Naive thymus-derived CD8-positive, alpha-beta T cell (primary cell): ENCODE measurements at places on chromosomes 16 and 17. TPM values are rescaled to one million over a fixed set of nuclear protein-coding genes. Genes with fewer than 3 reads are reported as not detected.

DNA sequence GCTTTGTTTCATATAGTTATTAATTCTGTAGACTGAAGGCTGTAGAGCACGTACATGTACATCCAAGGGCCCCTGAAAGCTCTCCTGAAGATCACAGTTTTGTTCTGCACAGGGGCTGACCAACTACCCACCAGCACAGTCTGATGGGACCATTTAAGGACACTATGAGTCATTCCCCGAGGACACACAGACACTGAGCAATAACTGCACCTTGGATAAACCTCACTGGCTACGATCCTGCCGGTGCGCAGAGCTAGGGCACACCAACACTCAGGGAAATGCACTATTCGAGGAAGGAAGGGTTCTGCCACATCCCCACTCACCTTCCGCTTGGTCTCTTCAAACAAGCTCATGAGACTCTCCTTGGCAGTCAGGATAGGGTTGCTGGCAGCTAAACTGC lies 20.3 kb downstream of the SMG6 start:
- peaks cover 31% of the 10 kb centered on the region for H3K4me1 ChIP-seq
- DNase-seq: no peak
- peaks cover 27% of the 10 kb centered on the region for H3K36me3 ChIP-seq

GRCh38 chr16:35714665-35715064 lies 2255.3 kb downstream of the TP53TG3F start:
- H3K4me1 ChIP-seq: no peaks in the 10 kb centered on the region
- H3K4me3 ChIP-seq: no peak overlapping the region
- DNase-seq: no peak
- H3K36me3 ChIP-seq: no peaks in the 10 kb centered on the region

DNA sequence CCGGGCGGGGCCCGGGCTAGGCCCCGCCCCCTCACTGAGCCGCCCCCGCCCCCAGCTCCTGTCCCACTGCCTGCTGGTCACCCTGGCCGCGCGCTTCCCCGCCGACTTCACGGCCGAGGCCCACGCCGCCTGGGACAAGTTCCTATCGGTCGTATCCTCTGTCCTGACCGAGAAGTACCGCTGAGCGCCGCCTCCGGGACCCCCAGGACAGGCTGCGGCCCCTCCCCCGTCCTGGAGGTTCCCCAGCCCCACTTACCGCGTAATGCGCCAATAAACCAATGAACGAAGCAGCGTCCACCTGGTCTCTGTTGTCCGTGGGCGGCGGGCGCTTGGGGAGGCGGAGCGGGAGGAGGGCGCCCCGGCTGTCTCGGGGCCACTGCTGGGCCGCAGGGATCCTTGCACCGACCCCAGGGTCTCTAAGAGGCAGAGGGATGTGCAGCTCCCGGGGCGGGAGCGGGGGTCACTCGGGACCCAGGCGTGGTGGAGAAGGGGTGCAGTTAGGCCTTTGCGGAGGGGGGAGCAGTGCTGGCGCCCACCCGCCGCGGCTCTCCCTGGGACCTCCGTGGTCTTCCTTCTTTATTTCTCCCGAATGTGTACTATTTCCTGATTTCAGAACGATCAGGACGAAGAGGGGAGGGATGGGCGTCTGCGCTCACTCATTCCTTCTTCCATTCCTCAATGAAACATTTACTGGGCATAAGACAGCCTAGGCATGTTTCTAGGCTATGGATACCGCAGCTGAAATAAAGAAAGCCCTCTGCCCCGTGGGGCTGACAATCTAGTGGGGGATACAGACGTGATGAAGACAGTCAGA lies 2.0 kb downstream of the HBZ start:
- peaks cover 6% of the 10 kb centered on the region for H3K4me1 ChIP-seq
- no peak for DNase-seq
- H3K27ac ChIP-seq: peak overlapping the region; percentile 72
- peaks cover 35% of the 10 kb centered on the region for H3K27me3 ChIP-seq
- H3K36me3 ChIP-seq: no peaks in the 10 kb centered on the region

DNA sequence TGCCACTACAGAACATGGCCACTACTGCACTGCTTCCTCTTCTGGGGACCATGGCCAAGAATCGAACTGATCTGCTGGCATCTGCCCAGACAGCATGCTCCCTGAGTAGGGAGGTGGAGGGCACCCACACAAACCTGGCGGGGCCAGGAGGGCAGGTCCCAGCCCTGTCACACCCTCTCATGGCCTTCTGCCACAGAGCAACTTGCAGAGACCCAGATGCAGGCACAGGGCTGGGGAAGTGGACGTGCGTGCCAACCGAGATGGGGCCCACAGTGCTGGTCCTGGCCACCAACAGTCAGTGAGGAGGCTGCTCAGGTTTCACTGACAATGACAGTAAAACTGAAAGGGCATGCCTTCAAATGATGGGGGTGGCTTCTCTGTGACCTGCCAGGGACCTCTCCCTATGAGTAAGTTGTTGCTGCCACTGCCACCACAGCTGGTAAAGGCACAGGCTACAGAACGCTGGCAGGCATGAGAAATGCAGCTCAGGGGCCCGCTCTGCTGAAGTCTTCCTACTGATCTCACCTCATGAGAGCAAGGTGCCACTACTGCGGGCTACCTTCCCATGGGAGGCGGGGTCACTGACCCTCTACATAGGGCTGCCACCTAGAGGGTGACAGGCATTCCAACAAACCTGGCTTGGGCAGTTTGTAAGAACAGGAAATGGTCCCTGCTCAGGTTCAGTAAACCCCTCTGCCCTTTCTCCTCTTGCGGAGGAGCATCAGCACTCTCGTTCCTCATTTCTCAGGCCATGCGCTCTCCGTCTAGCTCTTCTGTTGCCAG lies 15.5 kb downstream of the HIC1 start:
- no peaks in the 10 kb centered on the region for H3K27me3 ChIP-seq
- H3K27ac ChIP-seq: no peak overlapping the region
- H3K36me3 ChIP-seq: peaks cover 82% of the 10 kb centered on the region
- no peak for DNase-seq
- no peak overlapping the region for H3K4me3 ChIP-seq

DNA sequence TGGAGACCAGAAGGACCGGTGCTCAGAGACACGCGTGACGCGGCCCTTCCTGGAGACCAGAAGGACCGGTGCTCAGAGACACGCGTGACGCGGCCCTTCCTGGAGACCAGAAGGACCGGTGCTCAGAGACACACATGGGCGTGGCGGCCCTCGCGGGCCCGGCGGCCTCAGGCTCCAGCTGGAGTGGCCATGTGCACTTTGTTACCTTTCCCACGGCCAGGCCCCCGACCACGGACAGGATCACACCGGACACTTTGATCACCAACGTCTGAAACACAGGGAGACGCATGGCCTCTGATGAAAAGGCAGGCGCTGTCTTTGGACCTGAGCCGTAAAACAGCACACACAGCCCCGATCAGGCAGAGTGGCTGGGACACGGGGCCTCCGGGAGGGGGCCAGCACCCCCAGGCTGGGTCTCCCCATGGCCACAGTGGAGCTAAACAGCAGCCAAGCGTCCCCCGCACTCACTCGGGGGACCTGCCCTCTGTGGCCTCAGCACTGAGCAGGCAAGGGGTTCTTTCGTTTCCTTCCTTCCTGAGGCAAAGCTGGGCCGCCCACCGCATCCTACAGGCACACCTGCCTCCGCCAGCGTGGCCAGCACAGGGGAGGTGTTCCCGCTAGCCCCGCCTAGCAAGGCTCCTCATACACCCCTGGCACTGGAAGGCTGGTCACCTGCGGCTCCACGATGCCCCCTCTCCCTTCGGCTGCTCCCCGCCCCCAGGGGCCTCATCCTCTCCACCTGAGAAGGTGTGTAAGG lies 13.3 kb upstream of the CCDC154 start:
- no peak overlapping the region for H3K27ac ChIP-seq
- no peaks in the 10 kb centered on the region for H3K4me1 ChIP-seq
- no peak for DNase-seq
- H3K4me3 ChIP-seq: no peak overlapping the region
- no peaks in the 10 kb centered on the region for H3K27me3 ChIP-seq

DNA sequence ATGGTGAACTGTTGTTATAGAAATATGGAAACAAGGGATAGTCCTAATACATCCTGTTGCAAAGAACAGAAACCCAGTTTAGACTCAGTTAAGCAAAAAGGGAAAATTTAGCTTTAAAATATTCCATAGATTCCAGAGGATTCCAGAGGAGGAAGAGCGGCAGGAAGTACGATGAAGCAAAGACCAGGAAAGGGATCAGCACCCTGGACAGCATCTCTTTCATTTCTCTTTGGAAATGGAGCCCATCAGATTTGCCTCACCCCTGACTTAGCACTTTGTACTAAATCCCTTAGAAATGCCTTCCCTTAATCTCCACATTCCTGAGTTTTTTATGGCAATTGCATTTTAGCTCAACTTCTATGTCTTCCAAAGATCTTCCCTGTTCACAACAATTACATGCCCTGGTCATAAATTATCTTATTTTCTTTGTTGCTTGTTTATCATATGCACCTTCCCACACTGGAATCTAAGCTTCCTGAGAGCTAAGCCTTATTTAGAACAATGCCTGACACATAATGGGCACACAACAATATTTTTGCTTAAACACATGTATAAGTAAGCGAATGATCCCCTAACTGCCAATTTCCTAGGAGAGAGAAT lies 150.0 kb upstream of the RBFOX1 start:
- H3K4me1 ChIP-seq: no peaks in the 10 kb centered on the region
- no peak for DNase-seq
- H3K27ac ChIP-seq: no peak overlapping the region
- H3K4me3 ChIP-seq: no peak overlapping the region

DNA sequence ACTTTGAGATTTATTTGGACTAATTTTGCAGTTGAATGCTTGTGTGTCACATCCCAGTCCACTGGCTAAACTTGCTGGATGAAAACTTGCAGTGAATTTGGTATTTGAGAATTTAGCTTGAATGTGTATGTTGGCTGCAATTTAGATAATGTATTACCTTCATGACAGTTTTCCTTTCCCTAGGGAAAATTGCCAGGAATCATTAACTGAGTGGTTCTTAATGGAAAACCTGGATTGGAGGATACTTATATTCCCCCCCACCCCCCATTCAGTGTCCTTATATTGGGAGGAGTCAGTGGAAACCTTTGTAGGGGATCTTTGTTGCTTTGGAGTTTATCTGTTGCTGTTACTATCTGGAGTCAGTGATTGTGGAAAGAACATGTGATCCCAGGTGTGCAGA lies 67.6 kb downstream of the KPNA2 start:
- peaks cover 55% of the 10 kb centered on the region for H3K4me1 ChIP-seq
- H3K4me3 ChIP-seq: peak overlapping the region; percentile 93
- no peak for DNase-seq
- H3K36me3 ChIP-seq: peaks cover 13% of the 10 kb centered on the region

GRCh38 chr17:63741408-63742173 lies at the start of gene STRADA:
TSS of gene STRADA (minus strand) at chr17:63741799. CDS start at chr17:63728369, 13,430 bp downstream.
- H3K4me3 ChIP-seq: peak within 1 kb of the TSS; percentile 95
- DNase-seq: peak; percentile 98
- H3K27ac ChIP-seq: peak within 1 kb of the TSS; percentile 91
- H3K36me3 ChIP-seq: no peaks in the 10 kb centered on the region
- peaks cover 15% of the 10 kb centered on the region for H3K4me1 ChIP-seq
- no peaks in the 10 kb centered on the region for H3K27me3 ChIP-seq

DNA sequence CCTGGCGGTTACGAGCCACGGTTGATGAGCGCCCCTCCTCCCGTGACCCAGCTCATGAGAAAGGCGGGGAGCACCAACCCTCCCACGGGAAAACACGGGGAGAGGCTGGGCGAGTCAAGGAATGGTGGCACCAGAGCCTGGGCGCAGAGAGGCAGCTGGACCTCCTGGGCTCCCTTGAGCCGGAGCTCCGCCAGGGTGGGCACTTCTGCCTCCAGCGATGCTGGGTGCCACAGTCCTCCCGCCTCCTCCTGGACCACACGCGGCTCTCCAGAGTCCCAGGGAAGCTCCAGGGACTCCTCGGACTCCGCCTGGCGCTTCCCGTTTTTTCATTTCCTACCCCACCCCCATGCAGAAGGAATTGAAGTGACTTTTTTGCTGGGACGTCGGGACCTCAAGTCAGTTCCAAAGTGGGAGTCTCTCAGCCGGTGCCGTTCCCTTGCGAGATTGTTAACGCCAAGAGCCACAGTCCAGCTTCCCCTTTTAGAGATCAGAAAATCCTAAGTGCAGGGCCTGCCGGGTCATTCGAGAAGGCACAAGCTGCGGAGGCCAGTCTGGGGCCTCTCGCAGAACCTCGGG lies 6.6 kb upstream of the CBX8 start:
- peak overlapping the region; percentile 29 for H3K4me3 ChIP-seq
- peak overlapping the region; percentile 67 for H3K27ac ChIP-seq
- H3K27me3 ChIP-seq: peaks cover 85% of the 10 kb centered on the region
- no peak for DNase-seq
- peaks cover 49% of the 10 kb centered on the region for H3K4me1 ChIP-seq

DNA sequence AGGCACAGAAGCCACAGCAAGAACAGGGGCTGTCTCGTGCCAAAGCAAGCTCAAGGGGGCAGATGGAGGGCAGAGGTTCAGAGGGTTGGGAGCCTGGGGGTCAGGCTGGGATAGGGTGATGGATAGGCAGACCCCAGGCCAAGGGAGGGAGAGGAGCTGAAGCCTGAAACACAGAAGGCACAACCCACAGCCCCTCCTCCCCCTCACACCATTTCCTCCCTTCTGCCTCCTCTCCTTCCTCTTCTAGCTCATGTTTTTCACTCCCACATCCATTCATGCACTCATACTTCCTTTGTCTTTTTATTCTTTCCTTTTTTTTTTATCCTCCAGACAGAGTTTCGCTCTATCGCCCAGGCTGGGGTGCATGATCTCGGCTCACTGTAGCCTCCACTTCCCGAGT lies 61.1 kb downstream of the SOCS1 start:
- H3K36me3 ChIP-seq: no peaks in the 10 kb centered on the region
- H3K27me3 ChIP-seq: no peaks in the 10 kb centered on the region
- no peak for DNase-seq
- peaks cover 23% of the 10 kb centered on the region for H3K4me1 ChIP-seq

DNA sequence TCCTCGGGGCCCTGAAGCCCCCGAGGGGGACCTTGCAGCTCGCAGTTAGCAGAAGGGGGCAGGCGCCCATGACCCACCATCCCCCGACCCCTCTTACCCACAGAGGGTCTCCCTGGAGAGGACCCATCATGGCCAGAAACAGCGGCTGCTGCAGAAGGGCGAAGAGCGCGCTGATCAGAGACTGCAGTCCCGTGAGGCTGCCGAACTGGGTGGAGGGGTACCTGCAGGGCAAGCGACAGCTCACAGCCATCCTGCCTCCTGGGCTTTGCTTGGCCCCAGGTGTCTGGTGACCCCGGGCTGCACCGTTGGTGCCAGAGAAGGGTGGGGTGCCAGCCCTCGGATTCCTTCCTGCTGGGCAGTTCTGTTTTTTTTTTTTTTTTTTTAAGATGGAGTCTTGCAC lies 13.9 kb upstream of the PITPNA start:
- no peaks in the 10 kb centered on the region for H3K27me3 ChIP-seq
- DNase-seq: no peak
- H3K4me3 ChIP-seq: no peak overlapping the region
- no peaks in the 10 kb centered on the region for H3K4me1 ChIP-seq
- no peaks in the 10 kb centered on the region for H3K36me3 ChIP-seq

Gene TRIM65
- 40.9 TPM for total RNA-seq

Gene SLFN14
- not detected for total RNA-seq

Gene RND2
- 0.16 TPM for total RNA-seq

Gene LUC7L
- total RNA-seq: 193 TPM

Gene G6PC1
- total RNA-seq: not detected

Gene IL17C
- total RNA-seq: 0.49 TPM

Gene TBC1D3C
- 4.3 TPM for total RNA-seq
